ENCODE measurements at places on chromosomes 13 and 19.

DNA sequence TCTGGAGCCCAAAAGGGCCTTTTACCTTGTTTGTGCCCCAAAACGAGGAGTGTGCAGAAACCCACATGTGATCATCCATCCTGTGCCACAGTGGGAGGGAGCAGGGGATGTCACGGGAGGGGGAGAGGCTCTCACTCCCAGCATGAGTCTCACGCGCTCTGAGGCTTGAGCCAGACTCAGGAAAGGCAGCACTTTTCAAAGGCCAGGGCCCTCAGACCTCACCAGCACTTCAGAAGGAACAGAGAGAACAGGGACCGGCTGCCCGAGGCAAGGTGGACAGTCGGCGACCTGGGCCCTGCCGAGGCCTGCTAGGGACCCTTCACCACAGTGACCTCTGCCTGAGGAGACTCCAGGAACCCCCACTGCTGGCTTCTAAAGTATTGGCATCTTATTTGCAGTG, 71.7 kb upstream of the WASF3 start:
- no peak for DNase-seq

DNA sequence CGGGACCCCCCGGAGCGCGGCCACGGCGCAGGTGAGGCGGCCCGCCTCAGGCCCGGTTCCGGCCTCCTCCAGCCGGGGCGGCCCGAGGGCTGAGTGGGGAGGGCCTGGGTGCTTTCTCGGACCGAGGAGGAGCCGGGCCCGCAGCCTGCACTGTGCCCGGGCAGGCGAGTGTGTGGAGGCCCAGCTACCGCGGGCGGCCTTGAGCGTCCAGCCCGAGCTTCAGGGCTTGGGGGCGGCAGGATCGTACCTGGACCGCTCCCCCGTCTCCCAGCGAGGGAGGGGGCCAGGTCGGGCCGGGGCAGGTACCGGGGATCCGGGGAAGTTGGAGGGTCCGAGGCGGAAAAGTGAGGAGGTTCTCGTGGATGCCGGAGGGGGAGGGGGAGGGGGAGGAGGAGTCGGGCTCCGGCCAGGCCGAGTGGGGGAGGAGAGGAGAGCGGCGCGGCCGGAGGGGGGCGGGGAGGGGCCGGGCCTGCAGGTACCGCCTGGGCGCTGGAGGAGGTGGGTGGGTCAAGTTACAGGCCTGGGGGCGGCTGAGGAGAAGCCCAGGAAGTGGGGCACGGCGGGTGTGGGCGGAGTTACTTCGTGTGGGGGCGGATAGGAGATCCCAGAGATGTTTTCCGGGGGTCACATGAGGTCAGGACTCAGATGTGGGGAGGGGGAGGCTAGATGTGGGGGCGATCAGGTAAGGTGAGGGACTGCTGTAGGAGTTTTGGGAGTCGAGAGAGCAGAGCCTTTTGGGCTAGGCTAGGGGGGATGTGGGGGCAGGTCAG, 545 bp downstream of the NACC1 start:
- DNase-seq: no peak

DNA sequence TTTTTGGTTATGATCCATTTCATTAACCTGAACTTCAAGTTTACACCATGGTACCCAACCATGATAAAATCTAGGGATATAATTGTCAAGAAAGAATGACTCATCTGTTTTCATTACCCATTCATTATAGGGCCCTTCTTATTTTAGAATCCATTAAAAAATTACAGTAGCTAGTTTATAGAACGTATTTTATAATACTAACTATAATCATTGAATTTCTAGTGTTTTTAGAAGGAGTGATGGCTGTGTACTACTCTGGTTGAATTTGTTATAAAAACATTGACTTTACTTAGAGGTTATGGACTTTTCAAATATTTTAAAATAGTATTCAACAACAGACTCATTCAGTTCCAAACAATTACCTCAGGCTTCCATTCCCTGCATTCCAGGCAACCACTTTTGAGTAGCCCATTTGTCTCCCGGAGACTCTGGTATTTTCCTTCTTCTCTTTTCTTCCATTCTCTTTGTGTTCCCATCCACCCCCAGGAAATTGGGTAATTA, 71.9 kb upstream of the KLF12 start:
- DNase-seq: no peak

DNA sequence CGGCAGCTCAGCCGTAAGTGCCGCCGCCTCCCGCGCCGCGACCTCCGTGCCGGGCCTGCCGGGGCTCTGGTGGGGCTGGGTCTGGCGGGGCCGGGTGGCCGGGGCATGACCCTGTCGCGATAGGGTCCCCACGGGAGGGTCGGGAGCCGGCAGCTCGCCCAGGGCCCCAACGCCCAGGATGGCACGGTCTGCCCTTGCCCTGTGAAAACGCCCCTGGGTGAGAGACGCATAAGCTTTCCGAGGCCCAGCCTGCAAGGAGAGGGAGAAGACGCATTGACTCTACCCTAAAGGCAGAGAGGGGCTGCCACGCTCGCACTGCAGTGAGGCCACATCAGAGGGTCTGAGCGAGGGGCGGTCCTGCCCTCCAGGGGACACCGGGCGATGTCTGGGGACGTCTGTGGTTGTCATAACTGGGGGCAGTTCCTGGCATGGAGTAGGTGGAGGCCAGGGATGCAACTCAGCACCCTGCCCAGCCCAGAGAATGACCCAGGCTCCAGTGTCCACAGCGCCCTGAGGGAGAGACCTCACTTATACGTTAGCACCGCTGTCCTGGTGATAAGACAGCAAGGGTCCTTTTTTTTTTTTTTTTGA, 539 bp downstream of the ZNF554 start:
- DNase-seq: no peak

- DNase-seq: no peak
These were observed 1684.2 kb upstream of the SLC10A2 start for GRCh38 chr13:104750377-104750776.

DNA sequence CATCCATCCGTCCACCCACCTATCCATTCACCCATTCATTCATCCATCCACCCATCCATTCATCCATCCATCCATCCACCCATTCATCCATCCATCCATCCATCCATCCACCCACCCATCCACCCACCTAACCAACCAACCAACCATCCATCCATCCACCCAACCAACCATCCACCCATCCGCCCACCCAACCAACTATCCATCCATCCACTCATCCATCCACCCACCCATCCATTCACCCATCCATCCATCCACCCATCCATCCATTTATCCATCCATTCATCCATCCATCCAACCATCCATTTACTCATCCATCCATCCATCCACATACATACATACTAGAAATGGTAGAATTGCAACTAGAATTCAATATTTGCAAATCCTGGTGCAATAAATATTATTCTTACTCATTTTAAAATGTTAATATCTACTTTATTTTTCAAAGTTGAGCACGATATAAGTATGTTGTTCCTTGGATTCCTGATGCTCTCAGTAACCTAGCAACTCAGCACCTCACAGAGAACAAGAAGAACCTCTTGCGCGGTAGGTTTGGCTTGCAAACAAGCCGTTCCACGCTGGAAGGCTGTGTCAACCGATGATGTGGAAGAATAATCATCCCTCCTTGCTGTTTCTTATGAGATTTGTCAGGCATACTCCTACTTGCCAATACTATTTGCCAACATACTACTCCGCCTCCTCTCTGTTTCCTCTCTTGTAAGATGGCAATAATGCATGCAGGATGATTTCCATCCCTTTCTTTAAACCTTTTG, 111.7 kb downstream of the GNG7 start:
- no peak for DNase-seq

GRCh38 chr19:19451429-19452242, 46.2 kb downstream of the GATAD2A start:
- DNase-seq: no peak

GRCh38 chr19:2540646-2541454, 64.9 kb downstream of the GADD45B start:
- no peak for DNase-seq

- no peak for DNase-seq
These were observed 264.9 kb downstream of the UQCRFS1 start for GRCh38 chr19:28948026-28948425.

GRCh38 chr13:40613192-40613818, 53.1 kb downstream of the FOXO1 start:
- DNase-seq: no peak

DNA sequence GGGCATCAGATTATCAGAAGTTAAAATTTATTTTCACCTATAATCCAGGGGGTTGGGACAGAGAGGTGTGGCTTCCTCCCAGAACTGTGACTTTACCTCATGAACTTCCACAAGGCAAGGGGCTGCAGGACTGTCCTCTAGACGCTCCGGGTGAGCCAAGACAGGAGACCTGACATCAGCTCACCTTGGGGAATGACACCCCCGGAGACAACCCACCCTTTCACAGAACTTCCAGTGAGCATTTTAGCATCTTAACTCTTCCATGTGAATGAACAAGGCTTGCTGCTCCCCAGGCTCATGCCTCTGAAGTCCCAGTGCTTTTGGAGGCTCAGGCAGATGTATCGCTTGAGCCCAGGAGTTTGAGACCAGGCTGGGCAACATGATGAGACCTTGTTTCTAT, 29.4 kb upstream of the TFDP1 start:
- DNase-seq: no peak

- DNase-seq: no peak
These were observed 81.1 kb upstream of the SIAH3 start for GRCh38 chr13:45932676-45933075.

DNA sequence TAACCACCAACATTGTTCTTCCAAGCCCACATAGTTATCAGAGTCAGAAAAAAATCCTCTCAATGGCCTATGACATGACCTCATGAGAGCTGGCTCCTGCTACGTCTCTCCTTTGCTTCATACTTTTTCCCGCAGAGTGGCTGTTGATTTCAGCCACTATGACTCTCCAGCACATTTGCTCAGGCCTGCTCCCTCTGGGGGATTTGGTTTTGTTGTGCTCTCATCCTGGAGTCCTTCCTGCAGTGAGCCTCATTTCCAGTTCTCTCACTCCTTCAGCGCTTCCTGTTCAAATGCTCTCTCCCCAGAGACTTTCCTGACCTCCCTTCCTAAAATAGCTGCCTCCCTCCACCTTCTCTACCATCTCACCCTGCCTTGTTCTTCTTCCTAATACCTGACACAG, 72.0 kb upstream of the USP29 start:
- no peak for DNase-seq

- no peak for DNase-seq
These were observed 4.2 kb downstream of the ADPRHL1 start for GRCh38 chr13:113448885-113449692.

DNA sequence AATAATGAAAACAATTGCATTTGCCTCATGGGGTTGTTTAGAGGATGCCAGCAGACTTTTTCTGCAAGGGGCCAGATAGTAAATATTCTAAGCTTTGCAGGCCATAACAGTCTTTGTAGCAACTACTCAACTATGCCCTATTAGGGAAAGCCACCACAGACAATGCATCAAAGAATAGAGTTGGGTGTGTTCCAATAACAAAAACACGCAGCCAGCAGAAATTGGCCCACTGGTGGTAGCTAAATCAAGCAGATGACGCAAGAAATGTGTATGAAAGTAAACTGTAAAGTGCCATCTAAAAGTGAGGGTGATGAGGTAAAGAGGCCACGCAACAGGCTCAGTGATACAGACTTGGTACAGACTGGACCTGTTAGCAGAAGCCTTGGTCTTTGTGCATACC, 75.2 kb upstream of the SIAH3 start:
- DNase-seq: no peak

DNA sequence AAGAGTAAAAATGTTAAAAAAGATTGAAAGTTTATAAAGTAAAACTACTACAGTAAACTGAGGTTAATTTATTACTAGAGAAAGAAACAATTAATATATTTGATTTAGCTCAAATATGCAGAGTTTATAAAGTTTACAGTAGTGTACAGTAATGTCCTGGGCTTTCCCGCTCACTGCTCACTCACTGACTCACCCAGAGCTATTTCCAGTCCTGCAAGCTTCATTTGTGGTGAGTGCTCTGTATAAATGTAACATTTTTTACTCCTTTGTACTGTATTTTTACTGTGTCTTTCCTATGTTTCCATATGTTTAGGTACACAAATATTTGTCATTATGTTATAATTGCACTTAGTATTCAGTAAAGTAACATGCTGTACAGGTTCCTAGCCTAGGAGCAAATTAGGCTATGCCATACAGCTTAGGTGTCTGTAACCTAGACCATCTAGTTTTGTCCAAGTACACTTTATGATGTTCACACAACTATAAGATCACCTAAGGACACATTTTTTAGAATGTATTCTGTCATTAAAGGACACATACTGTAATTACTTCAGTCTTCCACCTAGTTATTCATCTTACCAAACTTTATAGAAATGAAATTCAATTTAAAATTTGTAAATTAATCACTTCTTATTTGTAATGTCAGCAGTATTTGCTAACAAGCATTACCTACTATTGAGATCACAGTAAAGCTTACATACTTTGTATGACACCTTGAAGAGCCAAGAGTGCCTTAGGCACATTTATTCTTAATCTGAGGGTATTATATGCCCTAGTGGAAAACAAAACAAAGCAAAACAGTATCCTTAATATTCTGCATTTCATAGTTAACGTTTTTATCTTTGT, 683.4 kb downstream of the PCDH9 start:
- no peak for DNase-seq

- DNase-seq: no peak
These were observed at the start of gene PEAK3 for GRCh38 chr19:2282062-2282861. PEAK3 (minus strand) TSS chr19:2282175; CDS start chr19:2280931, 1,244 bp downstream.

GRCh38 chr13:110942248-110942981, 27.5 kb upstream of the ANKRD10 start:
- no peak for DNase-seq

- no peak for DNase-seq
These were observed 40.1 kb downstream of the F2RL3 start for GRCh38 chr19:16928916-16929315.

DNA sequence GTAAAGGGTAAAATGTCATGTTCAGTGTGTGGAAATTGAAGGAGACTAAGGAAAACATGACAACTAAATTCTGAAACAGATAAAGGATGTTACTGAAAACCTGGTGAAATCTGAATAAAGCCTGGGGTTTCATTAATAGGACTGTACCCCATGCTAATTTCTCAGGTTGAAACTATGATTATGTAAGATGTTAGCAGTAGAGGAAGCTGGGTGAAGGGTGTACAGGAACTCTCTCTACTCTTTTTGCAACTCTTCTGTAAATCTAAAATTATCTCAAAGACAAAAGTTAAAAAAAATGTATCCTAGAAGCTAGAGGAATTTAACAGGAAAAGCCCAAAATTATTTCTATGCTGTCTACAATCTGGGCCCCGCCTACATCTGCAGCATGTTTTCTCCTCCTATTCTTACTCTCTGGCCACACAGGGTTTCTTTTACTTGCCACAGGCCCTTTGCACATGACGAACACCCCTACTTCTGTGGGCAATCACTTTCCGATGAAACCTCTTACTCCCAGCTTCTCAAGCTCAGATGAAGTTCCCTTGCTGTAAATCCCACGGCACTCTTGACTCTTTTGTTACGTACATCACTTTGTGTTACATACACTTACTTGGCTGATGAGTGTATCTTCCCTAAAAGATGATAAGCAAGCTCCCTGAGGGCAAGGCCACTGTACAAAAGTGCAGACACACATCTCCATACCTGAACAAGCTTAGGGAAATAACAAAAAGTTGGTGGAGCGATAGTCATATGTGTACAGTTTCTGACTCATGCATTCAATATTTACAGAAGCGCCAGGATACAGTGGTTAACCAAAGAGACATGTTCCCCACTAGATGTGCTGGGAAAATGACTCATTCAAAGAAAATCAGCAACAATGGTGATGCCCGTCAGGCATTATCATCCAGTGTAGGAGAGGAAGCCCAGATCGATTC, 32.6 kb downstream of the RUBCNL start:
- DNase-seq: no peak
